ENCODE measurements at places on chromosomes 3 and 15. TPM values are rescaled to one million over a fixed set of nuclear protein-coding genes. Genes with fewer than 3 reads are reported as not detected.

Gene RTP4
- 1.1 TPM for total RNA-seq

Gene SKOR1
- 3.0 TPM for total RNA-seq

Gene OR5H14
- total RNA-seq, result not detected

Gene ERICH6
- total RNA-seq, result 0.40 TPM

Gene POPDC2
- total RNA-seq, result 0.89 TPM

Gene CDHR4
- total RNA-seq, result 0.28 TPM

Gene GRK7
- 0.22 TPM for total RNA-seq

Gene THUMPD3
- 50.1 TPM for total RNA-seq

Gene SLC22A14
- 0.10 TPM for total RNA-seq

Gene LYZL4
- not detected for total RNA-seq

Gene SMAD6
- 22.0 TPM for total RNA-seq

Gene CCDC54
- 0.30 TPM for total RNA-seq

Gene MYO1E
- 46.1 TPM for total RNA-seq

Gene PRTG
- total RNA-seq, result 10.7 TPM

Gene ZNF620
- 7.9 TPM for total RNA-seq

Gene SLCO2A1
- total RNA-seq, result 3.7 TPM

Gene MB21D2
- total RNA-seq, result 23.4 TPM

Gene SATB1
- total RNA-seq, result 70.8 TPM

Gene CISH
- total RNA-seq, result 1.1 TPM

Gene PRSS50
- total RNA-seq, result 0.50 TPM

Gene TMEM43
- total RNA-seq, result 79.3 TPM

Gene ZFAND6
- 196 TPM for total RNA-seq

Gene C3orf18
- total RNA-seq, result 28.8 TPM

Gene GP9
- total RNA-seq, result 0.72 TPM

Gene COL6A6
- 2.2 TPM for total RNA-seq

Gene PLCH1
- total RNA-seq, result 10.2 TPM

Gene LMOD3
- 0.28 TPM for total RNA-seq

Gene RAD51
- 3.7 TPM for total RNA-seq

Gene CCR3
- total RNA-seq, result not detected

Gene LRRC49
- 32.5 TPM for total RNA-seq

Gene LRRIQ4
- total RNA-seq, result 0.28 TPM

Gene PFN2
- total RNA-seq, result 220 TPM

Gene ARNT2
- total RNA-seq, result 78.6 TPM

Gene CYP8B1
- total RNA-seq, result not detected

Gene AADAC
- not detected for total RNA-seq

Gene CNTN3
- total RNA-seq, result 28.5 TPM

Gene EBLN2
- 5.5 TPM for total RNA-seq

Gene TLR9
- total RNA-seq, result not detected

Gene CELF6
- 8.5 TPM for total RNA-seq

Gene DAZL
- total RNA-seq, result 0.06 TPM

Gene APOD
- 155 TPM for total RNA-seq

Gene GOLGA6L9
- total RNA-seq, result 4.3 TPM

Gene ZNF662
- total RNA-seq, result 15.8 TPM

Gene CTXN2
- total RNA-seq, result 2.0 TPM

Gene KBTBD8
- 3.4 TPM for total RNA-seq

Gene OR5H6
- not detected for total RNA-seq

Gene GUCA1C
- not detected for total RNA-seq

Gene CD86
- total RNA-seq, result 10.9 TPM

Gene FBXO40
- total RNA-seq, result 0.10 TPM

Gene RBM6
- 70.1 TPM for total RNA-seq

Gene SCN11A
- total RNA-seq, result 44.3 TPM

Gene RTP1
- 0.40 TPM for total RNA-seq

Gene ITIH4
- 41.9 TPM for total RNA-seq

Gene SLC9C1
- total RNA-seq, result 0.72 TPM

Gene EPB42
- total RNA-seq, result 5.6 TPM

Gene CD276
- total RNA-seq, result 40.9 TPM

Gene SERPINI2
- 5.7 TPM for total RNA-seq

Gene GPR160
- total RNA-seq, result 0.61 TPM

Gene CFAP91
- total RNA-seq, result 18.3 TPM
